Lung (tissue), 17 donors: ENCODE measurements at places on chromosomes 12 and 14. TPM values are rescaled to one million over a fixed set of nuclear protein-coding genes. Genes with fewer than 3 reads are reported as not detected.

The TPPP2 gene
- not detected for polyA plus RNA-seq

DNA sequence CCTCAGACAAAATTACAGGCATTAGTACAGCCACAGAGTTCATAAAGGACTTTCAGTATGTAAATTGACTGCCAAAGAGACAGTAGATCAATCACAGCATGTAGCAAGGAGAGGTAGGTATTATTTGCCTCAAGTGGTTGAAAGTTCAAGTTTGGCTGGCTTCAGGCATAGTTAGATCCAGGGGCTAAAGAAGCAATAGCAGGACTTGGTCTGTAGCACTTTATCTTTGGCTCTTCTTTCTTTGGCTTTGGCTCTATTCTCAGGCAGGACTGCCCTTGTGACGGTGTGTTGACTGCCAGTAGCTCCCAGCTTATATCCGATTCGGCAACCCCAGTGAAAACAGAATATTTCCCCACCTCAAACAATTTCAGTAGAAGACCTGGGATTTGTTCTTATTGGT is 346.0 kb upstream of the TBX3 start:
- DNase-seq: no peak

DNA sequence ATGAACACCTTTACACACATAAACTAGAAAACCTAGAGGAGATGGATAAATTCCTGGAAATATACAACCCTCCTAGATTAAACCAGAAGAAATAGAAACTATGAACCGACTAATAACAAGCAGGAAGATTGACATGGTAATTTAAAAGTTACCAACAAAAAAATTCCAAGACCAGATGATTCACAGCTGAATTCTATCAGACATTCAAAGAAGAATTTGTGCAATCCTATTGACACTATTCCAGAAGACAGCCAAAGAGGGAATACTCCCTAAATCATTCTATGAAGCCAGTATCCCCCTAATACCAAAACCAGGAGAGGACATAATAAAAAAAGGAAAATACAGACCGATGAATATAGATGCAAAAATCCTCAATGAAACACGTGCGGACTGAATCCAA is 102.6 kb upstream of the KRR1 start:
- DNase-seq: no peak

DNA sequence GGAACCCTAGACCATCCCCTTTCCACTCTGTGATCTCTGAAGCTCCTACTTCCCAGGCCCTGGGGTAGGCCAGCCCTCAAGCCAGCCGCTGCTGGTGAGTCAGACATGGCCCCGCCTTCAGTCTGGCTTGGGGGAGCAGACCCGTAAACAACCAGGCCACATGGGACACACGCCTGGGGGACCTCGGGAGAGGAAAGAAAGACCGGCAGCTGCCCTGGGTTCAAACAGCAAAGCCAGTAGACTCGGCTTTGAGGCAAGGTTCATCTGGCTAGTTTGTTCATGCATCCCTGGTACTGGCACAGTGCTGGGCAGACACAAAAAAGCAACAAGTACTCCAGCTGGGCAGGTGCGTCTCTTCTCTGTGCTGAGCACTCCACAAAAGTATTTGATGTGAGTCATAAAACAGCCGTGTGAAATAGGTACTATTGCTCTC is 101.9 kb downstream of the SETD3 start:
- no peak for DNase-seq

The CEBPE gene
- polyA plus RNA-seq: 3.5 TPM

- DNase-seq: no peak
Measured at GRCh38 chr12:64631197-64631596, 20.9 kb downstream of the RASSF3 start.

DNA sequence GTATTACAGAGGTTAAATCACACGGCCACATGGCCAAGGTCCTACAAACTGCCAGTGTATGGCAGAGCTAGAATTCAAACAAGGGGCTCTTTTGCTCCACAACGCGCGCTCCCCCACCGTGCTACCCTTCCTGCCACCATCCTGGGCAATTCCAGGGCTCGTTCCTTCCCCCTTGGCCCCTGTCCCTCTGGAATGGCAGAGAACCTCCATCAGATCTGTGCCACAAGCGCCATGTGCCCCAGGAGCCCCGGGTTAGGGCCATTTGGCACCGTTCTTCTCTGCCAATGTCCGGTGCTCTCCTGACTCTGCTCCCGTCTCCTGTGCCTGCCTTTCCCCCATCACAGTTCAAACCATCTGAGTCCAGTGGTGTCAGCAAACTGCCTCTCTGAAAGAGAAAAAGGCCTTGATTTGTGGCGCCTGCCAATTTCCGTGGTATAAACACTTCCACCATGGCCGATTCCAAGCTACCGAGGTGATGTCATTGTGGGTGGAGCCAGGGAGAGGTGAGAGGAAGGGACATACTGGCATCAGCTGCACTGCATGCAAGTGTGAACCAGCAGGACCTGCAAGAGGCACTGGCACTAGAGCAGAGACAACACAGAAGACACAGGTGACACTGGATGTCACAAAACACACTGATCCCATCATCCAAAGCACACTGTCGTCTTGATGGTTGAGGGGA is 163.1 kb downstream of the CALM1 start:
- no peak for DNase-seq

DNA sequence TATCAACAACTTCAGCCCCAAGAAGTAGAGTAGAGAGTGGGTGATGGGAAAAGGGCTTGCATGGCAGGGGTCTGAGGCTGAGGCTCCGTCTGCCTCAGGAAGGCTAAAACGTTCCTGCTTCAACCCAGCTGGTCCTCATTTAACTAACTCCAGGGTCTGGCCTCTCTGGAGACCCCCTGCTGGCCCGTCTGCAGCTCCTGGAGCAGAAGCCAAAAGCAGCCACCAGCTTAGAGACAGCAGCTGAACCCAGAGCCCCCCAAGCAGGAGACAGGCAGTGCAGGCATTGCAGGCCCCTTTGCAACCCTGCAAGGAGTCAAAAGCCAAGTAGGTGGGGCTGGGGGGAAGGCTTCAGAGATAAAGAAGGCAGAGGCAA is 25.1 kb upstream of the LTBP2 start:
- no peak for DNase-seq

GRCh38 chr12:113241191-113242025 is 20.1 kb downstream of the TPCN1 start:
- peak; percentile 55 for DNase-seq

- DNase-seq: peak; percentile 33
Measured at GRCh38 chr14:52313462-52313861, 650 bp upstream of the PTGER2 start.

DNA sequence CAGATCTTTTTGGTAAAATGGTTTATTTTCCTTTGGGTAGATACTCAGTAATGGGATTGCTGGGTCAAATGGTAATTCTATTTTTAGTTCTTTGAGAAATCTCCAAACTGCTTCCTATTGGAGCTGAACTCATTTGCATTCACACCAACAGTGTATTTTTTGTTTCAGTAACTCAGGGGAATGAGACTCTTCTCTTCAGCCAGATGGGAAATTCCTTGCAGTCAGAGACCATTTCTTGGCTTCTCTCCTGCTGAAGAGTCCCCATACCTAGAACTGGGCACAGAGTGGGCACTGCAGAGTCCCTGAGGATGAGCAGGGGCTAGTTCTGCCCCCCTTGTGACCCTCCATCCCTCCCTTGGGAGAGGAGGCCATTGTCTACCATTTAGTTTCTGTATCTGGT is 10.8 kb downstream of the SDSL start:
- no peak for DNase-seq
